ENCODE measurements at places on chromosomes 1 and 21. TPM values are rescaled to one million over a fixed set of nuclear protein-coding genes. Genes with fewer than 3 reads are reported as not detected.

Gene TSTD1
- 67.6 TPM for total RNA-seq

DNA sequence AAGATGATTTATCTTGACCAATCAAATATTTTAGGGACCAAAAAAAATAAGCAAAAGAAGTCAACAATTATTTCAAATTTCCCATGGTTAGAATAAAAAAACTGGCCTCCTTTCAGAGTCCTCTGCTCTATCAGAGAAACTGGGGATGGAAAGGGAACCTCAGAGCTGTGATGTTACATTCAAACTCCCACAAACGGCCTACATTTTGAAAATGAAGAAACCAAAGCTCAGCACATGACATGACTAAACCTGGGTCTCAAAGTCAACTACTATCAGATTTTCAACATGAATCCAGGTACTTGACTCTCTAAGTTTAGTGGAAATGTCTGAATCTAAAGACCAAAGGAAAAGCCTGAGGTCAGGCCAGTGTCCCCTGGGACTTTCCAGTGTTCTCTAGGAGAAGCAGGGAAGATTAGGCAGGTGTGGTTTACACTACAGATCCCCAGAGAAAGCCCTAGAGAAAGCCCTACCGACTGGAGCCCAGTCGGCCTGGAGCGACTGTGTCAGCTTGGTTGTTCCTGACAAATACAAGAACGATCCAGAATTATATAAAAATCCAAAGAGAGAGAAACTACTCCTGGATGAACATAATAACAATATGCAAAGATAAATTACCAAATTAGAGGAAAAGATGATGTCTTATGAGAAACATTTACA is 24.8 kb downstream of the JAK1 start:
- DNase-seq, result no peak

Gene CRNN
- total RNA-seq, result not detected

GRCh38 chr1:153534925-153535241 is 908 bp downstream of the S100A6 start:
- no peak for DNase-seq

- no peak for DNase-seq
Observed at GRCh38 chr1:31617218-31617915, at the start of gene HCRTR1. HCRTR1 (plus strand) TSS chr1:31617689; CDS start chr1:31619193, 1,504 bp downstream.

DNA sequence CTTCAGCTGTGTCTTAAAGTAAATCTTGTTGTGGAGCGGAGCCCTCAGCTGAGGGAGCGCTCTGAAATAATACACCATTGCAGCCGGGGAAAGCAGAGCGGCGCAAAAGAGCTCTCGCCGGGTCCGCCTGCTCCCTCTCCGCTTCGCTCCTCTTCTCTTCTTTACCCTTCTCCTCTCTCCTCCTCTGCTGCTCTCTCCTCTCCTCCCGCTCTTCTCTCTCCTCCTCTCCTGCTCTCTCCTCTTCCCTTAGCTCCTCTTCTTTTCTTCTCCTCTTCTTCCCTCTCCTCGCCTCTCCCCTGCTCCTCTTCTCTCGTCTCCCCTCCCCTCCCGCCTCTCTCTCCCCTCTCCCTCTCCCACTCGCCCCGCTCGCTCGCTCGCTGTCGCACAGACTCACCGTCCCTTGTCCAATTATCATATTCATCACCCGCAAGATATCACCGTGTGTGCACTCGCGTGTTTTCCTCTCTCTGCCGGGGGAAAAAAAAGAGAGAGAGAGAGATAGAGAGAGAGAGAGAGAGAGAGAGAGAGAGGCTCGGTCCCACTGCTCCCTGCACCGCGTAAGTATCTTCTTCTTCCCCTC is at the start of gene PROX1:
PROX1 (plus strand) TSS at position 47 of the 580 bp plus-strand sequence. CDS start 8,563 bp downstream, outside the sequence.
- DNase-seq, result peak; percentile 78

Gene C1orf87
- not detected for total RNA-seq

Gene TMEM240
- not detected for total RNA-seq

- no peak for DNase-seq
Observed at GRCh38 chr1:47507881-47508701, 70.2 kb downstream of the FOXD2 start.

Gene MYOC
- not detected for total RNA-seq

GRCh38 chr1:6052543-6053205 is 7.0 kb downstream of the KCNAB2 start:
- peak; percentile 35 for DNase-seq

GRCh38 chr1:9181176-9181906 is 52.4 kb upstream of the GPR157 start:
- peak; percentile 75 for DNase-seq

DNA sequence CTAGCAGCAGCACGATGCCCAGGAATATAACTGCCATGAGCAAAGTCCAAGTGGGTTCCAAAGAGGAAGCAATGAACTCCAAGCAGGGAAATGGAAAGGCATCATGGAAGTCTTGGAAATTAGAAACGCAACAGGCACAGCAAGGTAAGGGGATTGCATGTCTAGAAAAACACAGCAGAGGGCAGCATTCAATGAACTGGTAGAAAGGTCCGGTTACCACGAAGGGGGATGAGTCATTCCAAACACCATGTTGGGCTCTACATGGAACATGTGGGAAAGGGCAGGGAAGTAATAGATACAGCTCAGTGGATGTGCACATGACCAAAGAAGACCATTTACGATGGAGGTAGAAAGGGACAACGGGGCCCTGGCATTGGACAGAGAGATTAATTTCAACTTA is 36.4 kb downstream of the RXRG start:
- peak; percentile 42 for DNase-seq

Gene KIF2C
- 55.4 TPM for total RNA-seq

Gene PAPPA2
- total RNA-seq, result not detected

DNA sequence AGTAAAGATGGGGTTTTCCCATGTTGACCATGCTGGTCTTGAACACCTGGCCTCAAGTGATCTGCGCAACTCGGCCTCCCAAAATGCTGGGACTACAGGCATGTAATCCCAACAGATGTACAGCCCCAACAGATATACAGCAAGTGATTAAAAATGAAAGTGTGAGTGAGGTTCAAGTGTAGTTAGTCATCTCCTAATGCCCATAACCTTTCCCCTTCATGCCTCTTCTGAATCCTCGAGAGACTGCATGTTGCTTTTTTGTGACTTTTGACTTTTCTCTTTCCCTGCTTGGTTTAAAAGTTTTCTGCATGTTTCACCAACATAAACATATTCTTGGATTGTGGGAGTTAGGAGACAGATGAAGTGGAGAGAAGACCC is 31.2 kb downstream of the KCNK2 start:
- DNase-seq, result no peak

Gene ZBTB8B
- not detected for total RNA-seq

GRCh38 chr1:205287767-205288559 is 33.6 kb downstream of the NUAK2 start:
- DNase-seq, result no peak

Gene YARS1
- 78.5 TPM for total RNA-seq

DNA sequence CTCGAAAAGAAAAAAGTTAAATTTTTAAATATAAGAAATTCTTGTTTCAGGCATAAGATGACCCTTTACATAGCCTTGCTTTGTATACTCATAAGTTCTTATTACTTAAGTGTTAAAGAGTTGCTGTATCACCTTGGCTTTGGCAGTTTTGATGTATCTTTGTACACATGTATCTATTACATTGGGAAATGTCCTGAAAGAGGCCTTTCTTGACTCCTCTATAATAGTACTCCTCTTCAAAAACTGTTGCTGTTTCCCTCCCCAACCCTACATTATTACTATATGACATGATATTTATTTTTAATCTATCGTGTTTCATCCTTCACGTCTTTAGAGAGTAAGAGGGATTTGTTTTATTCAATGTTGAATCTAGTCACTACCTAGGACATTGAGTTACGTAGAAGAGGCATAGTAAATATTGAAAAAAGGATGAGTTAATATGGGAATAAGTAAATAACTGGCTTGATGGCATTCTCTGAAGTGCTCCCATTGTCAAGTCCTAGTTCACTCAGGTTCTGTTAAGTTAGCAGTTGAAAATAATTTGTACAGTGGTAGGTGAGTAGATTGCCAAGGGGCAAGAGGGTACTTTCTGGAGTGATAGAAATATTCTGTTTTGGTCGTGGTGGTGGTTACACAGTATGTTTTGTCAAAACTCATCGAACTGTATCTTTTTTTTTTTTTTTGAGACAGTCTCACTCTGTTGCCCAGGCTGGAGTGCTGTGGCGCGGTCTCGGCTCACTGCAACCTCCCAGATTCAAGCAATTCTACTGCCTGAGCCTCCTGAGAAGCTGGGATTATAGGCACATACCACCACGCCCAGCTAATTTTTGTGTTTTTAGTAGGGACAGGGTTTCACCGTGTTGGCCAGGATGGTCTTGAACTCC is 8.2 kb downstream of the THRAP3 start:
- DNase-seq, result peak; percentile 57

DNA sequence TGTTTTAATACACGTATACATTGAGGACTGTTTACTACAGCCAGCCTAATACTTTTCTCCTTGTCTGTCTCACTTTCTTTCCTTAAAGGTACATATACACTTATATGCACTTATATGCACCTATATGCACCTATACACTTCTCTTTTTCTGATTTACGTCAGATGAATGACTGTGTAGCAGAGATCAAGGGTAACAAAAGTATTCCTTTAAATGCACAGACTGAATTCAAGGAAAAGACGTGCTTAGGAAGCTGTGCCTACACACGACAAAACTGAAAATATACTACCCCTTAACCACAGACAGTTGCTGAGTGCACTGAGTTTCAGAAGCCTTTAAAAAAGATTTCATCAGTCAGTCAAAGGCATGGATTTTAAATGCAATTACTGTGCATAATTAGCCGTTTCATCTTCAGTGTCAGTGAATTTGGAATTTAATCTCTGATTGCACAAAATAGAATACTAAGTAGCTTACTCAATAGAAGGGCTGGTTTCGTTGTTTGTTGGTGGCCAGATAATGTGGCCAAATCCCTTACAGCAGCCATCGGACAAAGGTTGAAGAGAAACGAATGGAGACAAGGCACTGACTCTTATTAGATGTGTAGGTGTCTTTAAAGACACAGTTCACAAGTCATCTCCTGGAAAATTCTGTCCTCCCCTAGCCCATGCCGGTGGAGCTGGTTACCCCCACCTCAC is 38.3 kb upstream of the TARBP1 start:
- no peak for DNase-seq

Gene LMO4
- total RNA-seq, result 14.8 TPM

- no peak for DNase-seq
Observed at GRCh38 chr1:240824238-240824637, 212.3 kb upstream of the GREM2 start.

- DNase-seq, result no peak
Observed at GRCh38 chr21:29209696-29210095, 79.3 kb downstream of the MAP3K7CL start.

DNA sequence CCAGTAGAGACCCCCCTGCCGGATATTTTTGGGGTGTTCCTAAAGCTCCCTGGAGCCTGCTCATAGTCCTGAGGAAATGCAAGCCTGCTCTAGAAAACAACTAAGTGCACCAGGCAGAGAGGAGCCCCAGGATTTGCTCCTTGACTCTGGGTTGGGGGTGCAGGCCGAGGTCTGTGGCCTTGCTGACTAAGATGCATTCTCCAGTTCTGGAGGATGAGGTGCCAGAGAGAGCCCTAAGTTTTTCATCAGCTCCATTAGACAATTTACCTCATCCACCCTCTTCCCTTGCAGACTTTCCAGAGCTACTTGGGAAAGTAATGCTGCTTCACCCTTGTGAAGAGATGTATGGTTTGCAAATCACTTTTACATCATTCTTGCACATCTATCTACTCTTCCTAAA is 9.1 kb downstream of the TUFT1 start:
- DNase-seq, result no peak

Gene KRTAP23-1
- not detected for total RNA-seq

DNA sequence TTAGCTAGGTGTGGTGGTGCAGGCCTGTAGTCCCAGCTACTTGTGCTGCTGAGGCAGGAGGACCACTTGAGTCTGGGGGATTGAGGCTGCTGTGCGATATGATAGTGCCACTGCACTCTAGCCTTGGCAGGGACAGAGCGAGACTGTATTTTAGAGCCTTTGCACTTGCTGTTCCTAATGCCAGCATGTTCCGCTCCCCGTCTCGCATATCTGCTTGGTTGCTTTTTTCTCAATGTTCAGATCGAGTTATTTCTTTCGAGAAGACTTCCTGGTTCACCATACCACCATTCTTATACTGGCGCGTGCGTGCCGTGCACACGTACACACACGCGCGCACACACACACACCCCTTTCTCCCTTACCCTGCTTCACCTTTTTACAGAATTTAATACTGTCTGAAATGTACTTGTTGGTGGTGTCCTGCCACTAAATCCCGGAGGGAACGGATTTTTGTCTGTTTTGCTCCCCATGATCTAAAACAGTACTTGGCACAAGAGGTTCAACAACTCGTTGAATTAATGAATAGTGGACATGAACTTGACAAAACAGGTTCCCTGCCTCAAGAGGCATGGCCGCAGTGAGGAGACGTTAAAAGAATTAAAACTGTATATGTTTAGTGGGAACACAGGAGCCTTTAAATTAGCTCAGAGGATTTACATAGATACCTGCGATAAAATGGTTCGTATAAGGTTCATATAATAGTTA is 1.1 kb upstream of the RPRD2 start:
- DNase-seq, result no peak

- no peak for DNase-seq
Observed at GRCh38 chr1:162716123-162716522, 74.4 kb upstream of the HSD17B7 start.

Gene KRTAP19-3
- not detected for total RNA-seq

Gene TEKT2
- not detected for total RNA-seq

Gene DPT
- not detected for total RNA-seq

Gene FAM163A
- not detected for total RNA-seq

GRCh38 chr1:198346178-198346577 is 189.4 kb downstream of the NEK7 start:
- no peak for DNase-seq

DNA sequence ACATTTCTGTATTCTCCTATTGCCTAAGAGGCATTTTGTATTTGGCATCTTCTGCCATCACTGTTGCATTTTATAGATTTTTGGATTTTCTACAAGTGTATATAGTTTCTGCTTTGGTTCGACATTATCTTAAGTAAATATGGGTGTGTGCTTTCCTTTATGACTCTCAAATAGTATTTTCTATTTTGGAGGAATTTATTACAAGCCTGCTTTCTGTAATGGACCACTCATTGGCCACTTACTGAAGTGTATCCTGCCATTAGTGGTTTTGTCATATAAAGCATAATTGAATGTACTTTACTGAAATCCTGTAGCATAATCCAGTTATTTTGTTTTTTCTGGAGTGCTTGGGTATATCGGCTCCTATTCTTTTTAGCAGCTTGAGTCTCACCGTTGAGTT is 184.3 kb downstream of the PATJ start:
- DNase-seq, result no peak

DNA sequence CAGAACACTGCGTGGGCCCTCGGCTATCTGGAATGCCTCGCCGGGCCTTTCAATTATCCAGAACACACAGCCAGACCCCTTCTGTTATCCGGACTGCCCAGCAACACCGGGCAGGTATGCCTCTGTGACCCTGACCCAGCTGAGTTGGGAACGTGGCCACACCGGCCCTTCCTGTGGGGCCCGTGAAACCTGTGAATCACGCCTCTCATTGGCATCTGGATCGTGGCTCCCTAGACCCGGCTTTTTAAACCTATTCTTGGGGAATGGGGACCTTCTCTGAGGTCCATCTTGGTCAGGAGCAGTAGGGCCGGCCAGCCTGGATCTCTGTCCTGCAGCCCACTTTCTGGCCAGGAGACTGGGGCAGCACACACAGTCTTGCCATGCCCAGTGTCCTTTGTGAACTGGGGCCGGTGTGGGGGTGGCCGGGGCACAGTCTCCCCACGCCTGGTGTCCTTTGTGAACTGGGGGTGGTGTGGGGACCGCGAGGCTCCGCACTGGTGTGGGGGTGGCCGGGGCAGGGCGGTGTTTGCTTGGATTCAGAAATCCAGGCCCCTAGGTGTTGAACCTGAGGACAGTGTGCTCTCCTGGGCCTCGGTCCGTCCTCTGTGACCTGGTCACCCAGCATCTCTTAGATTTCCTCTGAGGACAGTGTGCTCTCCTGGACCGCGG is 11.1 kb downstream of the COL18A1 start:
- DNase-seq, result no peak

Gene CFHR4
- not detected for total RNA-seq
